ENCODE measurements at places on chromosomes 5 and 9.

GRCh38 chr5:138951986-138952735 is 77.0 kb upstream of the LRRTM2 start:
- DNase-seq: no peak

- no peak for DNase-seq
Measured at GRCh38 chr5:139690064-139690802, 42.1 kb downstream of the CXXC5 start.

DNA sequence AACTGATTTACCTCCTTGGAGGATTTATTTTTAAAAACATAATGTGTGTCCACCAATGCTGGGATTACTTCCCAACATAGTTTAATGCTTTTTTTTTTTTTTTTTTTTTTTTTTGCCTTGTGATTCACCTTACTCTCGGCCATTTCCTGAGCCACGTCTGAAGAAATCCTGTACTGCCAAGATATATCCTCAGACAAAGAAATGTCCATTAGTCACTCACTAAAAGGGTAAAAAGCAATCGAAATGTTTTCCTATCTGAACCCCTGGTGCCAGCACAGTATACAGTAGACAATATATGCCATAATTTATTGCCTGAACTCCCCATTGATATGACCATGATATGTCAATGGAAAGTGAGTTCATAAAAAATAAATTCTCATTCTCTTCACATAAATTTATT is 344.1 kb downstream of the BNC2 start:
- DNase-seq: no peak

GRCh38 chr5:14664270-14665100 is at the start of gene OTULIN:
Gene OTULIN (plus strand): TSS chr5:14664718. CDS start chr5:14664826, 108 bp downstream.
- DNase-seq: peak; percentile 86

GRCh38 chr5:59591162-59591561 is 302.4 kb downstream of the PDE4D start:
- DNase-seq: no peak

GRCh38 chr5:99104538-99105132 is 175.8 kb upstream of the CHD1 start:
- DNase-seq: no peak

DNA sequence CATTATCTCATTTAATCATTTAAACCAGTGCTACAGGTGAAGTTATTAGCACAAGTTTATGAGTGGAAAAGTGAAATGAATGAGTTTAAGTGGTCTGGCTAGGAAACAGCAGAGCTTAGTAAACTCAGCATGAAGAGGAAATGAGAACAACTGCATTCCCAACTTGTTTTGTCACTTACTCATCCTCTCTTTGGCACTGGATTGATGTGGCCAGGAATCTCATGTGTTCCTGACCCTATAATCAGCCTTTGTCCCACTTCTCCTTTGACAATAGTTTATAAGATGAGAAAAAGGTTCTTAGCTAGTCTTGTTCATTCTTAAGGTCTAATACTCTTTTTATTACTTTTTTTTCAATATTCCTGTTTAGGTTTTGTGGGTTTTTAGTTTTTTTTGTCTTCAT is 559.2 kb upstream of the TLE4 start:
- DNase-seq: no peak

- peak; percentile 5 for DNase-seq
Measured at GRCh38 chr5:177232761-177233160, 70.8 kb downstream of the RAB24 start.

GRCh38 chr5:14732991-14733390 is 68.5 kb downstream of the OTULIN start:
- no peak for DNase-seq

GRCh38 chr9:37206121-37206620 is 85.8 kb downstream of the ZCCHC7 start:
- DNase-seq: no peak

DNA sequence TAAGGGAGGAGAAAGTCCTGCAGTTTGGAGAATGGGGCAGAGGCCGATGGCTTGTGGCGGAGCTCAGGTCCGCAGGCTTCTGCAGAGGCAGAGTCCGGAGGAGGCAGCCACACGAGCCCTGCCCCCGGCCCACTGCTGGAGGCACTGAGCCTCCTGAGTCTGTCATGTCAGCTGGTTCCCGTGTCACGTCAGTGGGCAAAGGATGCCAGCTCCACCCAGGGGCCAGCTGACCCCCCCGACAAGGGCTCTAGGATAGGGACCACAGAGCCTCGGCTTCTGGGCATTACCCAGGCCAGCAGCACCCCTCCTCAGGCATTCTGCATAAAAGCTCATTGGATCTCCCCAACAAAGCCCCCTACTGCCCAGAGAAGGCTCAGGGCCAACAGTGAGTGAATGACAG is 8.5 kb downstream of the SH3PXD2B start:
- no peak for DNase-seq

- no peak for DNase-seq
Measured at GRCh38 chr5:101687349-101687985, 608.6 kb downstream of the SLCO4C1 start.

DNA sequence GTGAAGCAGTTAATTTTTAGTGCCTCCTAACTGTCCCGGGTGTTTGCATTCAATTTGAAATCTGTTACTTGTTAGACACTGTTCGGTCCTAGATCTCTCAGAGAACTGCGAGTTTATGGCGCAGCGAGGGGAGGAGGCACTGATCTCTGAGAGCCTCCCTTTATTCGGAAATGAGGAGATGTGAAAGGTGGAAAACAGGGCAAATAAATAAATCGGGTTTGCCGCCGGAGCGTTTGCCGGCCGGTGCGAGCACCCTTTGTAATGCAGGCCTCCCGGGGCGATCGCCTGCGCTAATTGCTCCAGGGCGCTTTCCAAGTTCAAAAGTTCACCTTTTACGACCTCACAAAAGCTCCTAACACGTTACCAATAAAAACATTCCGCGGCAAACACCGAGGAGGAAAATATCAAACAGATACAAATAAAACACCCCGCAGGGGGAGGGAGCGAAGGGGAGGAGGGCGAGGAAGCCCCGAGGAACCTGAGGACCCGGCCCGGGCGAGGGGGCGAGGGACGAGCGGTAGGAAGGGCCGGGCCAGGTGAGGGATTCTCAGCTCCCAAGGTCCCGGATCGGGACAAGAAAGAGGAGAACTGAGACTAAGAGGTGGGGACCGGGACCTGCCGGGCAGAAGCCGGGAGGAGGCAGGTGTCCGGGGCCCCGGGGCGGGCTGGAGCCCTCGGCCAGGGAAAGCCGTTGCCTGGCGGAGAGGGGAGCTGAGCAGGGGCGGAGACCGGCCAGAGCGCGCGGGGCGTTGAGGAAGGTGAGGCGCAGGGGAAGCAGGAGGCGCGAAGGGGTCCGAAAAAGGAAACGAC is 1.4 kb downstream of the NR6A1 start:
- DNase-seq: no peak

GRCh38 chr9:130666393-130667119 is 2.2 kb downstream of the PRDM12 start:
- DNase-seq: no peak

DNA sequence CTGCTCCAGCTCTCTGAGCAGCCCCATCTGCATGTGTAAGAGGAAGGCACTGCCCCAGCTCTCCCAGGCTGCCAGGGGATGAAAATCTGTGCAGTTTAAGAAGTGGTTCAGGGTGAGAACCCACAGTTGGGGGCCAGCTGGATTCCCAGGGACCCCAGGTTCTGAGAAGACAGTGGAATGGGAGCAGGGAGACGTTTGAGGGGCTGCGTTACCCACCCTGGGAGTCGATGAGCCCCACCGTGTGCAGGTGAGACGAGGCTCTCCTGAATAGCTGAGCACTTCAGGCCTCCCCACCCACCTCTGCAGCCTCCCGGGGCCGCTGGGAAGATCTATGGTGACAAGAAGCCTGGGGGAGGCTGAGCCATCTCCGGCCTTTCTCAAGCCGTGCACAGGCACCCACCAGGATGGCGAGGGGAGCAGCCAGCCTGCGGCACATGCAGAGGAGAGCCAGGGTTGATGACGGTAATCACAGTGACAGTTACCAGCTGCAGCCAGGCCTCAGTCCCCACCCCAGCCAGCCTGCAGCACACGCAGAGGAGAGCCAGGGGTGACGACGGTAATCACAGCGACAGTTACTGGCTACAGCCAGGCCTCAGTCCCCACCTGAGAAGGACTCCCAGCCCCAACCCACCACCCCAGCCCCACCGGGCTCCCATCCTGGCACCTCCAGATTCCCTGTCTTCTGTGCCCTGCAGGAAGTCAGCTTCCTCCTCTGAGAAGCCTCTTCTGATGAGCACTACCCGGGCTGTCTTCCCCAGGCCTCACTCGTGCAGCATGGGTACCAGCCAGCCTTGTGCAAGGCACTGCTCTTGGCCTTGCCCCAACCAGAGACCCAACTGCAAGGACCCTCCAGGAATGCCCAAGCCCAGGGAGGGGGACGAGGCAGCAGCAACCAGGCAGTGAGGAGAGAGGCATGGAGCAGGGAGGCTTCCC is 150.8 kb upstream of the PPP1R26 start:
- DNase-seq: no peak

- DNase-seq: no peak
Measured at GRCh38 chr5:158013939-158014338, 155.0 kb upstream of the CLINT1 start.

DNA sequence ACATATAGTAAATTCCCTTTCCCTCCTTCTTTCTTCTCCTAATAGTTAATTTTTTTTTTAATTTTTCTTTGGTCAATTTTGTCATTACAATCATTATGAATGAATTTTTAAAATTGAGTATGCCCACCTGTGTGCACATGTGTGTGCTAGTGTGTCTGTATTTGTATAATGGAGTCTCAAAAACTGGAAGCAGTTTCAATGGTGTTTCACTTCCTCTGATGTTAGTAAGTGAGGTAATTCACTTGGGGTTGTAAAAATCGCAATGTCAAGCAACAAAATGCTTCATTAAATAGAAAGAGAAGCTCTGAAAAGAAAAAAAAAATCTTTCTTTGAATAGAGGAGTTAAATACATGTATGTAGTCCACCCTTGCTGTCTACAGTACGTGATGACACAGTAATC is 1467.6 kb upstream of the NUDT12 start:
- no peak for DNase-seq

DNA sequence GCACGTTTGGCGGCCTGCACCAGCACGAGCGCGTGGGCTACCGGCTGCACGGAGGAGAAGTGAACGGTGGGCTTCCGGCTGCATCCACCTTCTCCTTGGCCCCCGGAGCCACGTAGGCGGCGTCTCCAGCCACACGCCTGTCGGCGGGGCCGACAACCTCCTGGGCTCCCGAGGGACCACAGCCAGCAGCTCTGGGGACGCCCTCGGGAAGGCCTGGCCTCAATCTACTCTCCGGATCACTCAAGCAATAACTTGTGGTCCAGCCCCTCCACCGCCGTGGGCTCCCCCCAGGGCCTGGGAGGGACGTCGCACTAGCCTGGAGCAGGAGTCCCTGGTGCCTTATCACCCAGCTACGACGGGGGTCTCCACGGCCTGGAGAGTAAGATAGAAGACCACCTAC is 73.7 kb downstream of the INSL6 start:
- no peak for DNase-seq

DNA sequence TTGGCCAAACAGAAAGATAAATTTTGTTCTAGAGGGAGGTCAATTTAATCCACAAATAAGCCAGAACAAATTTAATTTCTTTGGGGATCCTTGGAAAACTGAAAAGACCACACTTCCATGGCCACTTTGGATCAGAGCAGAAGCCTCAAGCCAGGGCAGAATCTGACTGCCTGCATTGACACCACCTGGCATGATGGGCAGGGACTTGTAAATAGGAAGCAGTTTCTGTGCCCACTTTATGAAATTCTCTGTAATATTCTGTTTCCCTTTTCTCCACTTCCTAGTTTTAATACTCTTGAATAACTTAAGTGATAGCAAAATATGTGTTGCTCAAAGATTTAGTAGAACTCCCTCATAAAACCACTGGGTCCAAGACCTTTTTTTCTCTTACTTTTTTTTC is 6.7 kb upstream of the TMEM252 start:
- DNase-seq: no peak

- DNase-seq: no peak
Measured at GRCh38 chr9:71487061-71487460, 281.3 kb downstream of the CEMIP2 start.

GRCh38 chr5:165360366-165360765 is 1854.9 kb downstream of the MAT2B start:
- no peak for DNase-seq

DNA sequence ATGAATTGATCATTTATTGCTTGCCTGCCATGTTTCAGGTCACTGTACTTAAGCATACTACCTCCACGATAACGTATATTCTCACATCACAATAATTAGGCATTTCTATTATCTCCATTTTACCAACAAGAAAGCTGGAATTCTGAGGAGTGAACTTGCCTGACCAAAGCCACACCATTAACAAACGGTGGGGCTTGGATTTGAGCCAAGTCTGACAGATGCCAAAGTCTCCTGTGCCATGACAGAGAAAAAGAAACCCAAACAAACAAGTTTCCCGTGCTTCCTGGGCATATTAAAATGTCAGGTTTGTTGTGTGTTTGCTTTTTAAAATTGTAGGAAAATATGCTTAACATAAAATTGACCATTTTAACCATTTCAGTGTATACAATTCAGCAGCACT is 40.8 kb upstream of the KCNV2 start:
- no peak for DNase-seq

DNA sequence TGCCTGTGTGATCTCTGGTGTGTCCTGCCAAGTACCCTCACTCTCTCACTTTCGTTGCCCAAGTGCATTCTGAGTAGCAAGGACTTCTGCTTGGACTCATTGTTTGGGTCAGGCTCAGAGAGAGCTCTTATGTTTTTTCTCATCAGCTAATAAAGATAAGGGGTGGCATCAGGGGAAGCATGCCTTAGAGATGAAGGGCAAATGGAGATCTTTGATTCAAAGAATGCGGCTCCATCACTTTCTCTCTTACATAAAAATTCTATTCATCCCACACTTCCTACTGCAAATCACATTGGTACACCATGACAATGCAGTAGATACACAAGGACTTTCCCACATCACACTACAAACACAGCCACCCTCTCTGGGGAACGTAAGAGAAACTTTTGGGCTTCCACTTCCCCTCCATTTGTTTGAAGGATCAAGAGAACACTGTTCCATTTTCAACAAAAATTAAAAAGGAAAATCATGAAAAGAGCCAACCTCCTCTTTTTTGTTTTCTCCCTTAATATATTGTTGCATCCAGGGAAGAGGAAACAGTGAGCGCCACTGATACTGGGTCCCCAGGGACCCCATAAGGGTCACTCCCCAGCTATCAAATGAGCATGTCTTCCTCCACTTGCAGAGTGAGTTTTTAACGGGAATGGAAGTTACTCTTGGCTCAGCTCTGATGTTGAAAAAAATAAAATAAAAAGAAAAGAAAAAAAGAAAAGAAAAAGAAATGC is 73.0 kb downstream of the ZNF366 start:
- DNase-seq: no peak

DNA sequence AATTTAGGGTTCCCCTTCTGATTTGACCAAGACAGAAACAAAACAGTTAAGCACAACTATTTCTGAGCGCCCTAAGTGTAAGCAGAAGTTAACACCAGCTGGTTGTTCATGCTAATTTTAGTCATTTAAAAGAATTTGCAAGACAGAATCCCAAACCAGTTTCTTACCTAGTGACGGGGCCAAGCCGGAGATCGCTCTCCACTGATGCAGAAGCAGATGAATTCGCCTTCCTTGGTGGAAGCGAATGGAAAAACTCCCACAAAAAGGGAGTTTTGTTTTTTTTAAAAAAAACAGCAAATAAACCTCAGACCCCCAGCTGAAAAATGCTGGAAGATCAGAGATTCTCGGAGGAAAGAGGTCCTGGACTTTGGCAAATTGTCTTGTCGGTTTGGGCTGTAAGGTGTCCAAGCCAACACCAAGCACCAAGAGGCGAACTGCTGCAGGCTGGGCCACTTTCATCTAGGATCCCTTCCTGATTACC is 47.4 kb upstream of the GLDC start:
- no peak for DNase-seq
